ENCODE measurements at places on chromosomes 13 and 19.

- no peak for DNase-seq
Measured at GRCh38 chr19:827710-828321, at the start of gene AZU1. AZU1 (plus strand) TSS chr19:827837; CDS start chr19:827847, 10 bp downstream.

GRCh38 chr19:55940306-55940705, 7.3 kb upstream of the NLRP8 start:
- no peak for DNase-seq

DNA sequence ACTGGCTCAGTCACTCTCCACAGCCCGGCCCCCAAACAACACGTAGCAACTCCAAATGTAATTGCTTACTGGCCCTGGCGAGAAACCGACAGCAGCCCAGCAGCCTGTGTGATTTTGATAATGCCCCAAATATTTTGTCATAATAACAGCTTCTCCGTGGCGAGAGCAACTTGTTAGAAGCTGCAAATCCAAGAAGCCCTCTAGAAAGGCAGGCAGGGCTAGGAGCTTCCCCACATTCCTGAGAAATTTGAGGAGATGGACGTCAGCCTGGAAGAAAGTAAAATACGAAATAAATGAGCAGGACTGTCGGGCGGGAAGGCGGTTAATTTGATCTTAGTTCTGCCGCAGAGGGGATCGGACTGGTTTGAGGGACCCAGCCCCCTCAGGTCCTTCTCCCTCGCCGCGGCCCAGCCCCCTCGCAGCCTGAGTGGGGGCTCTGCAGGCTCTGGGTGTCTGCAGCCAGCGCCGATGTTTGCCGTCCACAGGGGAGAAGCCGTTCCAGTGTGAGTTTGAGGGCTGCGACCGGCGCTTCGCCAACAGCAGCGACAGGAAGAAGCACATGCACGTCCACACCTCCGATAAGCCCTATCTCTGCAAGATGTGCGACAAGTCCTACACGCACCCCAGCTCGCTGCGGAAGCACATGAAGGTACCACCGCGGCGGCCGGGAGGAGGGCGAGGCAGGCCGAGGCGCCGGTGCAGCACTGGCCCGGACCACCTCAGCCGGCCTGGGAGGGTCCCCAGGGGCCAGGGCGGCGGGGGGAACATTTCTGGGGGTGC, 3.1 kb downstream of the ZIC2 start:
- no peak for DNase-seq

GRCh38 chr13:75359266-75359665, 122.7 kb downstream of the TBC1D4 start:
- DNase-seq = no peak

- no peak for DNase-seq
Measured at GRCh38 chr13:113848020-113848419, 15.9 kb downstream of the GAS6 start.

GRCh38 chr13:112951674-112952371, 17.2 kb upstream of the MCF2L start:
- DNase-seq = no peak

DNA sequence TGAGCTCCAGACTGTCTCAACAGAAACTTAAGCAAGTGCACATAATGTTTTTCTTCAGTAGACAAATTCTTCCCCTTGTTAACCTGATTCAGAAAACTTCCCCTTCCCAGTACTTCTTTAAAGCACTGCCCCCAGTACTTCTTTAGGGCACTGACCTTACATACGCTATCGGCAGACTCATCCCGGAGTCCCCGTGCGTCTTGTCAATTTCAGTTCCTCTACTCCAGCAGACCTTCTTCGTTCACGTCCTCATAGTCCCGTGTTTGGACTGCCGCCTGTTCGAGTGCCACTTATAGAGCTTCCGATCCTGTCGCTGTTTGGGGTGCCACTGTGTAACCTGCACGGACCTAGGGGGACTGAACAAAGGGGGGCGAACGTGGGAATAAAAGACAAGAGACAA, 29.0 kb downstream of the ZNF627 start:
- DNase-seq = no peak

GRCh38 chr13:99056381-99057014, 78.6 kb upstream of the DOCK9 start:
- no peak for DNase-seq

DNA sequence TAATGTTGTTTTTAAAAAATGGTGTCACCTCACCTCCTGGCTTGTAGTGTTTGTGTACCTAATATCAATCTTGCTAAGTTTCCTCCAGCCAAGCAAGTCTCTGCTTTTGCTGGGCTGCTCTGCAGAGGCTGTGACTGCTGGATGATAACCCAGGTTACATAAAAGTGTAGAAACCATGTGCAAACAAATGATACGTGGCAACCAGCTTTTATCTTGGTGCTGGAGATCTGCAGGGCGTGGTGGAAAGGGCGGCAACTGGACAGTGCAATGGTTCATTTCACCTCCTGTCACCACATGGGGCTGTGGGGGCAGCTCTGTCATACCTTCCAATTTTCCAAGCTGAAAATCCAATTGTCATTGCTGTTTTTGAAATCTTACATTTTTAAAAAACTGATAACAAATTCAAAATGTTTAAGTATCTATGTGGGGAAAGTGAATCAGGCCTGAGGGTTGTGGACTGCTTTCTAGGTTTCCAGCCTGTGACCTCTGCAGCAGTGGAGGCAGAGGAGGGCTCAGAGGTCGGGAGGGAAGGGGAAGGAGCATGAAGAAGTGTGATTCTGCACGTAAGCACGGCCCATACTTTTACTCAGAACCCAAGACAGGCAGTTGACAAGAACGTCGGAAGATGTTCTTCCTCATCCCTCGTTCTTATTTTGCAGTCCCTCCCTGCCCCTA, 9.7 kb downstream of the GPR42 start:
- DNase-seq = no peak

DNA sequence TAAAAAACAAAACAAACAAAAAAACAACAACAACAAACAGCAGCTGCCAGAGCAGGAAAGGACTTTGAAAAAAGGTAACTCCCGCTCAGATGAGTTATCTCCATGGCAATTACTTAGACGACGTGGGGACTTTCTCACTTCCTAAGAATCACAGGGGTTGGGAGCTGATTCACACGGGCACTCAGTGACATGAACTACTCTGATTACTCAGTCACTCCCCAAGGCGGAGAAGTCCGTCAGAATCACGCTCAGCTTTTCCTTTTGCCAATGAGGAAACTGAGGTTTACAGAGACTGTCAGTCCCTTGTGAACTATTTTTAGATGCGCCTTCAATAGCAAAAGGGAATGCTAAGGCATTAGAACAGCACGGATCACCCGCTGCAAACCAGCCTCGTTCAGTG, 32.3 kb upstream of the MATK start:
- DNase-seq = peak; percentile 34

DNA sequence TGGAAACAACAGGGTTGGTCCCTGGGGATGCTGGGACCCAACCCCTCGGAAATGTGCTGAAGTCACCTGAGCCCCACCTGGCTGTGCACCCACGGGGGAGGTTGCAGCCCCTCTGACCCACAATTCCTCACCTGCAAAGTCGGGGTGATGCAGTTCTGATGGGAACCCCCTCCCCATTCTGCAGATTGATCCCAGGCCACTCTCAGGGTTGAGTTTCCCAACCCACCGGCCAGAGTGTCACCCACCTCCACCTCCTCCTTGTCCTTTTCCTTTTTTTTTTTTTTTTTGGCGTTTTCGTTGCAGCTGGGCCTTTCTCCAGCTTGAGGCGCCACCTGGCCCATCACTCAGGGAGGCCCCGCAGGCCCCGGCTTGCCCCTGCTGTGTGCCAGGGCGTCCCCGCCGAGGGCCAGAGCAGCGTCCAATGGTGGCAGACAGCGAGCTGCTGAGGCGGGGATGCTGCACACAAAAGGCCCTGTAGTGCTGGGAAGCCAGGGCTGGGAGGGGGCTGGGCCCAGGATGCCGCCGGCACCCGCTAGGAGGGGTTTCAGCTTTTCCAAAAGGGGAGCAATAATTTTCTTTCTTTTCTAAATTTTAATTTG, 4.6 kb downstream of the PIK3R2 start:
- no peak for DNase-seq

- DNase-seq = no peak
Measured at GRCh38 chr19:38891771-38892170, 7.6 kb downstream of the SIRT2 start.

DNA sequence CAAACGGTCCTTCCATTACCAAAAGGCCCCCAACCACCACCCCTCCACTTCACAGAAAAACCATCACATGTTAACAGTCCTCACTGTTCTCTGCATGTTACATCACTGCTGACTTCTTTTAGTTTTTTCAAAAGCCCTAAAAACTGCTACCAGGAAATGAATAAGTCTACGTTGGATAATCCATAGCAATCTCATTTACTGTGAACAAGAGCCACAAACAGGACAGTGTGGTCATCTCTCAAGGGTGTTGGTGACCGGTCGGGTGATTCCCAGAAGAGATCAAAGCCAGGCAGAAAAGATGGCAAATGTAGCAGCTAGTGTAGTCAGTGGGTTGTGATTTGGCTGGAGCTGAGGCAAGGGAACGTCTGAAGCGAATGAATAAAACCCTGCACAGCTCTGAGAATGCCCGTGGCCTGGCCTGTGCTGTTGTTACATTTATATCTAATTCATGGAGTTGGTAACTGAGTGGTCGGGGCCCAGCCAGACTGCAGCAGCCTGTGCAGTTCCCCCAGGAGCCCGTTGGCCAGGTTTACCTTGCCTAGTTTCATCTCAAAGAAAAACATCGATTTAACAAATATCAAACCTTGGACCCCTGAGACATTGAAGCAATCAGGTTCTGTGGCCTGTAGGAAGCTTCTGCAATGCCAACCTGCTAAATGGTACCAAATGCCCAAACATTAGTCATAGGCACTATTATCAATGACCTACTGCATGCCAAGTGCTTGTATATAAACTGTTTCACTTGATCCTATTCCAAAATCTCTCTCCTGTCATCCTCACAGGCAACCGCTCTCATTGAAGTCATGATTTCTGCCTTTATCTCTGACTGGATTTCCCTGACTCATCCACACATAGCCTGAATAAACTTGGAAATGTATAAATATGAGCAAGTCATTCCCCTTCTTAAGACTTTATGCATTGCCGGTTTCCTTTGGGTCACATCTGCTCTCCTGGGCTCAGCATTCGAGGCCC, 153.8 kb upstream of the SERP2 start:
- DNase-seq = no peak

DNA sequence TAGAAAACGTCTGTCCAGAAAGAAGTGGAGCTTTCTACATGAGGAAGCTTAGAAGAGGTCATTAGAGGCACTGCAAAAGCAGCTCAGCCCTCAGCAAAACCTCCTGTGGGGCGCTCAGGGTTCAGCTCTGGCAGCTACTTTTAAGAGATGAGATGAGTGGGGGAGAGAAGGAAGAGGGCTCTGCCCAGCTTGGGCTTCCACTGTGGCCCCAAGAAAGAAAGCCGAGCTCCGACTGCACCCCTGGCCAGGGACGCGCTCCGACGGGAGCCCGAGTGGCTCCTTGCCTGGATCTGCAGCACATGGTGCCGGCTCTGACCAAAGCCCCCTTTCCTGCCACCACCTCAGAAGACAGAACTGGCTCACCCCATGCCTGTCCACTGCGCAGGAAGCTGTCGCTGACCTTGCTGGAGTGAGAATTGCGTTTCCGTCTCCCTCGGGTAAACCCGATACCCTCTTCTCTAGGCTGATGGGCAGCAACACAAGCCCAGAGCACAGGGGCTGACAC, 36.4 kb downstream of the NAXD start:
- DNase-seq = no peak

- no peak for DNase-seq
Measured at GRCh38 chr19:13583114-13583513, 76.8 kb upstream of the CACNA1A start.

DNA sequence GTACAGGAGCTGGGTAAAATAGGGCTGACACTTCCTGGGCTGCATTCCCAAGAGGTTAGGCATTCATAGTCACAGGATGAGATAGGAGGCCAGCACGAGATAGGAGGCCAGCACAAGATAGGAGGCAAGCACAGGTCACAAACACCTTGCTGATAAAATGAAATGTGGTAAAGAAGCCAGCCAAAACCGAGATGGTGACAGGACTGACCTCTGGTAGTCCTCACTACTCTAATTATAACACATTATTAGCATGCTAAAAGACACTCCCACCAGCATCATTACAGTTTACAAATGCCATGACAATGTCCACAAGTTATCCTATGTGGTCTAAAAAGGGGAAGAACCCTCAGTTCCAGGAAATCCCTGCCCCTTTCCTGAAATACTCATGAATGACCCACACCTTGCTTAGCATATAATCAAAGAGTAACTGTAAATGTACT, 20.9 kb upstream of the IGSF23 start:
- DNase-seq = no peak

- no peak for DNase-seq
Measured at GRCh38 chr13:65724226-65724625, 1505.9 kb downstream of the PCDH9 start.

- DNase-seq = no peak
Measured at GRCh38 chr13:85657942-85658341, 141.3 kb downstream of the SLITRK6 start.

DNA sequence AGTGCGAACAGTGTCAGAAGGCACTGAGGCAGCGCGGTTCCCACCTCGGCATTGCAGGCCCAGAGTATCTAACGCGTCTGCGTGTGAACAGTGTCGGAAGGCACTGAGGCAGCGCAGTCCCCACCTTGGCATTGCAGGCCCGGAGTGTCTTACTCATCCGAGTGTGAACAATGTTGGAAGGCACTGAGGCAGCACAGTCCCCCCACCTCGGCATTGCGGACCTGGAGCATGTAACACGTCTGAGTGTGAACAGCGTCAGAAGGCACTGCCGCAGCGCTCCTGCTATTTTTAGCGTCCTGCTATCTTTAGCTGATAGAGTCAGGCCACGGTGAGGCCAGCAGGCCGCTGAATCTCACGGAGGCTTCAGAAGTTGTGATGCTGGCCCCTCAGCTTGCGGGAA, 39.6 kb downstream of the ATP11A start:
- no peak for DNase-seq

DNA sequence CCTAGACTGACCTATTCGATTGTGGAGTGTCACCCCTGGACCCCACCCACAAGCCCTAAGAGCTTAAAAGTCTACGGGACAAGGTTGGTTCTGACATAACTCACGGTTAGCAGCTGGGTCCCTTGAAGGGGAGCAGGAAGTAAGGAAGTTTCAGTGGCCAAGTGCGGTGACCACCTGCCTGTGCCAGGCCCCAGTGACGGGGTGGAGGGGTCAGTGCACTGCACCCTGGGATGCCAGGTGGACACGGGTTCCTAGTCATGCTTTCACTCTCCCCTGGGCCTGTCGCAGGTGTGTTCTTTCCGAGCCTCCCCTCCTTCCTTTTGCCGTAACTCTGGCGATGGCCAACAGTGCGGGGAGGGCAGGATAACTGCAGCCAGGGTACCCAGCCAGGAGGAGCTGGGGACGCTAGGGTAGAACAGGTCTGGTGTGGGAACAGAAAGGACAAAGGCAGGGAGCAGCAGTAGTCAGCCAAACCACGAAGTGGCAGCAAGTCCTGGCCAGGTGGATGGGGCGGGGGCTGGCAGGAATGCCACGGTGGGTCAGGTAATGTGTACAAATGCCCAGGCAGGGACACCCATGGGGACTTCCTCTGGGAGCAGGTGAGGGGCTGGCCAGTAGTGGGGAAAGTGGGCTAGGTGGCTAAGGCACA, 58.3 kb downstream of the RGCC start:
- no peak for DNase-seq

- no peak for DNase-seq
Measured at GRCh38 chr13:106318941-106319411, 216.5 kb downstream of the EFNB2 start.
